Activated naive CD4-positive, alpha-beta T cell (primary cell): ENCODE measurements at places on chromosomes 5 and 9.

GRCh38 chr9:108588246-108588645 lies 267.5 kb downstream of the ACTL7B start:
- no peak for DNase-seq

DNA sequence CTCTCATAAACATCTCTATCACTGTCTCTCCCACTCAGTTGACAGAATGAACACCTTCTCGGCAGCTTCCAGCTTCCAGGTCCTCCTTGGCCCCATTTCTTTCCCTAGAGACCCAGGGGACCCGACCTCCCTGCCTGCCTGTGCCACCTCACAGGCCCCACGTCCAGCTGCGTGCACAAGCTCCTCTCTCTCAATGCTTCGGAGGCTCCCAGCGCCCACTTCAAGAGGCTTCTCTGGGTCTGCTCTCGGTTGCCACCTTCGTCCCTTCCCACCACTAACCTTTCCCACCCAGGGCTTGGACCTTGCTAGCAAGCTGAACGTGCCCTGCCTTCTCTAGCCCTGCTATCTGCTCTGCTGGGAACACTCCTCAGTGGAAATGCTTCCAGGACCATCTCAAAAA lies 2.8 kb upstream of the N4BP3 start:
- no peak for DNase-seq

- no peak for DNase-seq
Observed at GRCh38 chr5:42621662-42622061, 135.0 kb upstream of the CCDC152 start.

DNA sequence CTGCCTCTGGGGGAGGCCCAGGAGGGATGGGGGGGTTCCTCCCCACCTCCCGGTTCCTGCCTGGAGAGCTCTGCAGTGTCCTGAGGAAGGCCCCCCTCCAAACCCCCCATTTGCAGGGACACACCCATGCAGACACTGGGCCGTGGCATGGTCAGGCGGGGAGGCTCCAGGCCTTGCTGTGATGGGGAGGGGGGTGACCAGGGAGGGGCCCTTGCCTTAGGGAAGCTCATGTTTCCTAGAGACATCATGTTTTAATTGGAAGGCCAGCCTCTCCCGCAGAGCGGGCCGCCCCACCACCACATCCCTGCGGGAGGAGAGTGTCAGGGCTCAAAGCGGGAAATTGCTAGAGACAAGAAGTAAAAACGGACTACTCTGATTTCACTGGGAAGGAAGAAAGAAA lies 12.0 kb downstream of the PRRX2 start:
- DNase-seq, result no peak

GRCh38 chr9:90996154-90997065 lies 194.8 kb downstream of the SYK start:
- DNase-seq, result no peak

DNA sequence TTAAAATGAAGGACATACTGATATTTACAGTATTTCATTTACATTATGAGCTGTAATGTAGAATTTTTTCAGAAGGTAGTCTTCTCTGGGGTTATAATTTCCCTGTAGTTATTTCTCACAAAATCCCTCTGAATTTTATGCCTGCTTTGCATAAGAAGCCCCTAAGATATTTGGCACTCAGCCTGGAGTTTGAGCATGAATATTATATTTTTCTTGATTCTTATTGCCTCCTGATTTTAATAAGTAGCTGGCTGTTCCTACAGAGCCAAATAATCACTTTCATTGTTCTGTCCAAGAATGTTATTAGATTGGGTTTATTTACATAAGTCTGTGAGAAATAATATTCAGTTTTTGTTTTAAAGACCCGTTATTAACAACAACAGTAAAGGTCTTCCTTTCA lies 195.0 kb downstream of the FER start:
- no peak for DNase-seq

DNA sequence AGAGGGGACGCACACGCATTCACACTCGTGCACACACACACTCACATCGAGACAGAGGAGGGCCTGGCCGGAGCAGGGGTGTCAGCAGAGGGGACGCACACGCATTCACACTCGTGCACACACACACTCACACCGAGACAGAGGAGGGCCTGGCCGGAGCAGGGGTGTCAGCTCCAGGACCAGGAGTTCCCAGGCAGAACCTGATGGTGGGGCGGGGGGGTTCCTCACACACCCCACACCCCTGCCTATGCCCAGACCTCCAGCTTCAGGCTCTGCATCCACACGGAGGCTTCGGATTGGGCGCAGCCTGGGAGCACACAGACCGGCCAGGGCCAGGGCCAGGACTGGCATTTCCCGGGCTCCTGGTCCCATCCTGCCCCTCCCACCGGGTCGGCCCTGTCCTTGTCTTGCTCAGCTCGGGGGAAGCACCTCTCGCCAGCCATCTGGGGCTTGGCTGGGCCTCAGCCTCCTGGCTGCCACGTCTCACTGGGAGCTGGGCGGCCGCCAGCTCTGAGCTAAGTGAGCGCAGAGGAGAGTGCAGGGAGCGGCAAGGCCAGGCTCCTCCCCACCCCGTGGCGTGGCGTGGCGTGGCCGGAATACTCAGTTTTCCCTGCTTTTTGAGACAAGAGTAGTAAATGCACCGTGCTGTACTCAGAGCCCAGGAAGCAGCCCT lies 31.3 kb downstream of the ADAMTS2 start:
- DNase-seq, result no peak

DNA sequence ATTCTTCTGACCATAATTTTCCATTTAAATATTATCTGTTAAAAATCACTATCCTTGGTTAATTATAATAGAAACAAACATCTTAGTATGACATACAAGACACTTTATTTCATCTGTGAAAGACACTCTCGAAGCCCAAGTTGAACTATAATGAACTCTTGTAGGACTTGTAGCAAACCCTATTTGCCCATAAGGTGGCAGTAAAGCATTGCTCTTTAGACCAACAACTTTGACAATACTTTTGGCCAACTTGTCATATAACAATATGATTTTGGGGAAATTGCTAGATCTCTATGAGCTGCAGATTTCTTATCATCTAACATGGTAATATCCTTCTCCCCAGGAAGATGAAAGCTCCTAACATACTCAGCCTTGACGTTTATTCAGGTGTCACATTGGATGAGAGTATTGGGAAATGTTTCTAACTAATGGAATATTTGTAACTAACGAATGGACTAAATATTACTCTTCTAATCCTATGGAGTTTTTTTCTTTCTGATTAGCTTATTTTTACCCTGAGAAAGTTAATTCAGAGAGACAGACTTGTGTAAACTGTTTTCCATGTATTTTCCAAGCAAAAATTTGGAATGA lies 11.0 kb downstream of the SPINK14 start:
- no peak for DNase-seq

GRCh38 chr5:136202469-136203205 lies 9.7 kb upstream of the SMIM32 start:
- no peak for DNase-seq

DNA sequence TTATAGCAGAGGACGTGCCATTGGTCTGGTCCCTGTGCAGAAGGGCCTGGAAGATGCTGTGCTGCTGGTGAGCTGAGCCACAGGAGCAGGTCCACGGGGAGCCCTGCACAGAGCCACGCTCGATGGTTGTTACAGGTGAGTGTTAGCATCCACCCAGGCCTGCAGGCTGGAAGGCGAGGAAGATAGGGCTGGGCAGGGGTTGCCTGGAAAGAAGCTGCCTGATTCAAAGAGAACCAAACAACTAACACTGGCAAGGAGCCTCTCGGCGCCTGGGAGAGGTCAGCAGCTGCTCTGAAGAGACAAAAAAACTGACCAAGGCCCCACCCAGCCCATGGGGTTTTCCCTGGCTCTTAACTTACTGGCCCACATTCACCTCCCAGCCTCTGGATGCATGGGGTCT lies 160.2 kb downstream of the MED10 start:
- DNase-seq, result no peak

GRCh38 chr5:103218164-103218563 lies 40.4 kb upstream of the MACIR start:
- no peak for DNase-seq

GRCh38 chr5:154778534-154778933 lies 23.4 kb downstream of the LARP1 start:
- no peak for DNase-seq

GRCh38 chr5:92613546-92613945 lies 967.5 kb downstream of the NR2F1-AS1 start:
- no peak for DNase-seq

DNA sequence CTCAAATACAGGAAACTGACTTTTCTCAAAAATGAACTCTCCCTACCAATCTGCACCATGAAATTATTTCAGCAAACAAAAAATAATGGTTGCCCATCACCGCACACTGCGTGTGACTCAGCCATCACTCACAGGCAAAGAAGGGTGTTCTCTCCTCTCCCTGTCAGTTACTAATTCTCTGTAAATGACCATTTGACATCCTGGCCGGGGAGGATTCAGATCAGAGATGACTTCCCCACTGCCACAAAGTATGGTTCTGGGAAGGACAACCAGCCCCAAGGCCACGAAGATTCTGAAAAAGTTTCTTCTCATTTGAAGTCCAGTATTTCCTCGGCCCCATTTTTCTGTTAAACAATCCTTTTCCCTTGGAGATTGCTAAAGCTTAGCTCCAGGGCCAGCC lies 199.4 kb downstream of the AUH start:
- DNase-seq, result no peak

- no peak for DNase-seq
Observed at GRCh38 chr5:74544811-74545210, 95.7 kb downstream of the ENC1 start.

DNA sequence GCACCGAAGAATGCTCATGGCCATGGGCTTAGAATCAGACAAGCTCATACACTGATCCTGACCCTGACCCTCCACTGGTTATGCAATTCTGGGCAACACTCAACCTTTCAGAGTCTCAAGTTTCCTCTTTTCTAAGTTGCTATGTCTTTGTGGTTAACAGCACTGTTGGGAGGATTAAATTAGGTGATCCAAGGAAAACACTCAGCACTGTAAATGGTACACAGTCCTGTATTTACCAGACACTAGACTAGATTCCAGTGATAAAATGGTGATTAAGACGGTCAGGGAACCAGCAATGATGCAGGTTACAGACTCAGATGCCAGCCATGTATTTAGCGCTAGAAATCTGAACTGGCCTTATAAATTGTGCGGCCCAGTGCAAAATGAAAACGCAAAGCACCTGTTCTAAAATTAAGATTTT lies 8.1 kb downstream of the ARL15 start:
- DNase-seq, result no peak

- no peak for DNase-seq
Observed at GRCh38 chr5:76679231-76679630, 36.7 kb upstream of the F2R start.

- DNase-seq, result no peak
Observed at GRCh38 chr5:374631-375335, 53.3 kb downstream of the AHRR start.

DNA sequence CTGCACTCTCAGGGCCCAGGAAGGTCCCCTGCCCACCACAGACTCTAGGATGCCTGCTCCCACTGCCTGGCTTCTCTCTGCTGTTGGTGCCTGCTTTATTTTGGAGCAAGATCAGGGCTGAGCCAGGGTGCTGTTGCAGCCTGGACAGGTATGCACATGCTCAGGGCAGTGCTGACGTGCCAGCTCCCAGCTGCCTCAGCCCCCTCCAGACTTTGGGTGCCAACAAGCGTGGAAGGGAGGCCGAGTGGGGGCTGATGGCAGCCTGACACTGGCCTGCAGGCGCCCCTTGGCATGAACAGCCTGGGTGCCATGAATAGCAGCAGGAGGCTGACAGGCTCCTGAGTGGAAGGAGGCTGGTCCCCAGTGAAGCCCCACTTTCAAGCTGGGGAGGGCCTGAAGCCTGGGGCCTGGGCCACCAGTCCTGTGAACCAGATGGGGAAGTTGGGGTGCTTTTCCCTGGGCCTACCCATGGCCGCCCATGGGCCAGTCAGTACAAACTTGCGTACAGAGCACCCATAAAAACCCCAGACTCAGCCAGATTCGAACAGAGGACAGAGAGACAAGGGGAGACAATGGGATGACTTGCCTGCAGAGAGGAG lies 6.8 kb downstream of the AMBP start:
- DNase-seq, result no peak

- no peak for DNase-seq
Observed at GRCh38 chr5:34930870-34931269, 1.5 kb downstream of the DNAJC21 start.

GRCh38 chr9:112091810-112092209 lies 83.3 kb downstream of the SUSD1 start:
- DNase-seq, result no peak

DNA sequence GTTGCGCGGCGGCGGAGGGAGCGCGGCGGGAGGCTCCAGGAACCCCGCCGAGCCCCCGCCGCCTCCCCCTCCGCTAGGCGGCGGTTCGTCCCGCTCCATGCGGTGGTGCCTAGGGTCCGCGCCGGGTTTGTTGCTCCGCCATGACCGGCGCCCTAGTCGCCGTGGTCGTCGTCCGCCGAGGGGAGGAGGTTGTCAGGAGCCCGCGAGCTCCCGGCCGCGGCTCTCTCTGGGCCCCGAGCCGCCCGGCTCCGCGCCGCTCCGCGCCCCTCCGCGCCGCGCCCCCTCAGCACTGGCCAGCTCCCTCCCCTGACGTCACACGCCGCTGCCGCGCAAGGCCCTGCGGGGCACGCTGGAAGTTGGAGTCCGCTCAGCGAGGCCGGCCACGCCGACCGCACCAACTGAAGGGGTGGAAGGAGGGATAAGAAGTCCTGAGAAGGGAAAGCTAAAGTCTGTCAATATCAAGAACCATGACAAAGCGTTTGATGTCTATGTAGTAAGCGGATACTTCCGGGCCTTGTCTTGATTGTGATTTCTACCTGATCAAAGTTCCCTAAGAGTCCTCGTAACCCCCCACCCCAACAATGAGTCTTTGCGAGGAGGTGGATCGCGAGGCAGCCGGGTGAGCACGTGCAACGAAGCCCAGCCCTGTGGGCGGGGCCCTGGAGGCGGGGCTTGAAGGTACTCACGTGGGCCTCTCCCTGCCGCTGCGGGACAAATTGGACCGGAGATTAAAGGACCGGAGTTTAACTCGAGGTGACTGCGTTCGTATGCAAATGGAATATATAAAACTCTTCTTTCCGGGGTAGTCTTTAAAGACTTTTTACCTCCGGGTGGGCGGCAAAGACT lies at the start of gene NR6A1:
Gene NR6A1 (minus strand): TSS at position 291 of the 846 bp plus-strand sequence.
- DNase-seq, result peak; percentile 78

- no peak for DNase-seq
Observed at GRCh38 chr9:69193685-69194032, 19.6 kb downstream of the TJP2 start.

- no peak for DNase-seq
Observed at GRCh38 chr5:67061511-67061910, 135.1 kb downstream of the CD180 start.

DNA sequence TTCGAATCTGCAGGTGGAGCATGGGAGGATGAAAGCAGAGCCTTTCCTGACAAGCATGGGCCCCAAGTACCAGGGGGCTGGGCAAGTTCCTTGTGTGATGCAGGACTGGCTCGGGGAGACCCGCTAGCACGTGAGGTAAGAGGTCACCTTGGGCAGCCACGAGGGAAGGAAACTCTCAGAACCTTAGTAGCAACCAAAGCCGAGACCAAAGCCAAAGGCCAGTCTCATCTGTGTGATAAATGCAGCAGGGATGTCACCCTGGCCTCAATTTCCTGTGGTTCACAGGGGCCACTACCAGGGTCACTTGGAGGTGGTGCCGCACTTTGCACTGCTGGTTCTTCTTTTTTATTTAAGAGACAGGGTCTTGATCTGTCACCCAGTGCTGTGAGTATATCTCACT lies 39.5 kb downstream of the PRRT1B start:
- no peak for DNase-seq

GRCh38 chr5:100852988-100853449 lies 50.1 kb downstream of the ST8SIA4 start:
- DNase-seq, result no peak

GRCh38 chr9:117677572-117677971 lies 26.6 kb upstream of the TLR4 start:
- DNase-seq, result no peak
